ENCODE measurements at places on chromosomes 12 and 14.

DNA sequence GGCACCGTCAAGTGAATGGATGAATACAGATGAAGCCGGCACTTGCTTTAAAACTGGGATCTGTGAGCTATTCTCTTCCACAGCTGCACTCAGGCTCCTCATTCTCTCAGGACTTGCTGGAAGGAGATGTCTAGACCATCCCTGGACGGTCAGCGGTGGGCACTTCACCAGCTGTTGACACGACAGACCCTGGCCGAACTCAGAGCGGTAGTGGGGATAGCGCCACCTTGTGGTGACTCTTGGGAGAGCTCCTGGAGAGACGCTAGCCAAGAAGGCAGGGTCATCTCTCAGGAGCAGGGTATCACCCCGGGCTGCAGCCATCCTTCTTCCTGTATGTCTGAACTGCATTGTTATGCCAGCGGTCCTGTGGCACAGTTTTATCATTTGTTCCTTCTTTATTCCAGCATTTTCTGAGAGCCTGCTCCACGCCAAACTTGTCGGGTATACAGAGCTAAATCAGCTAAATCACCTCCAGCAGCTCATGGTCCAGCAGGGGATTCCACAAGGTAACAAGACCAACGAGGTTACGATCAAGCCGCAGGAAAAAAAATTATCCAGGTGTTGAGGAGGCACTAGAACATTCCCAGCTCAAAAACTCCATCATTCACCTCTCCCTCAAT, 10.0 kb downstream of the WNT1 start:
- peak; percentile 54 for DNase-seq

DNA sequence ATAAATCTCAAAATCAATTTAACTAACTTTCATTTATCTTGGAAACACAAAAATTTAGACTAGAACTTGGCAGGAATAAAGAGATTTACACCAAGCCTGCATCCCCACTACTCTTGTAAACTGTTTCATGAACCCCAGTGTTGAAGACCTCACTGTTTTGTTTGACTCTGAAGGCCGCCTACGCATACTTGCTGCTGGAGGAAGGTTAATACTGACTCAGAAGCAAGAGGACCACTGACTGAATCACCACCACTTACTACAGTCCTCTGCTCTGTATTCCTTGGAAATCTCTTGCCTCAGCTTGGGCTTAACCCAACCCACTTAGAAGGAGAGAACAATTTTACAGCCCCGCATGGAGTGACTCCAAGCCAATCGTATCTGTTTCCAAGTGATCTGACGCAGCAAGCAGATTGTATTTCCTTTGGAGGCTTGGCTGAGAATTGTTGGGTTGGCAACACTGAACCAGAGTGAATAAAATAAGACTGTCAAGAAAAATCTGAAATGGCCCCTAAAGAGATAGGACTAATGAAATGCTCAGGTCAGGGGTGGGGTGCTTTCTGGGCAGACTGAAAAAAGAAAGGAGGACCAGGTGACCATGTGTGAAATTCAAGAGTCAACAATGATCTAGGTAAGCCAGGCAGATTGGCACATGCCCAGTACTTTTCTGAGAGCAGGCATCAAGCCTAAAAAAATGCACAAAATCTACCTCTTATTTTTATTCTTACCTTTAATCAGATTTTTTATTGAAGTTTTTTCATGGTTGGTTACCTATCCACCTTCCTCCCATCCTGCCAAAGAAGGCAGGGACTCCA, 248.6 kb downstream of the ZFP36L1 start:
- no peak for DNase-seq

- DNase-seq, result no peak
Measured at GRCh38 chr12:126974779-126975178, 1292.2 kb upstream of the TMEM132C start.

DNA sequence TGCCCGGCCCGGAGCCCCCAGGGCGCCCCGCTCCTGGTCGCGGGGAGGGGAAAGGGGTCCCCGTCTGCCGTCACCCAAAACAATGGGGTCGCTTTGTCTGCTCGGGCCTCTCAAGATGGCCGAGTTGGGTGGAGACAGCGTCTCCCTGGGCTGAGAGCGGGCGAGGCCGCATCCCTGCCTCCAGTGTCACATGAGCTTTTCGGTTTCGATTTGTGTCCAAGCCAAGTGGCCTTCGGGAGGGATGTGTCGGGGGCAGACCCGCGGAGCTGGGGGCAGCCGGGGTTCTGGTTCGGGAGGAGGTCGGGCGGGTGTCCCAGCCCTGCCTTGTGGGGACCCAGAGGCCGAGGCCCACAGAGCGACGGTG, 790 bp downstream of the DYNC1H1 start:
- peak; percentile 35 for DNase-seq

DNA sequence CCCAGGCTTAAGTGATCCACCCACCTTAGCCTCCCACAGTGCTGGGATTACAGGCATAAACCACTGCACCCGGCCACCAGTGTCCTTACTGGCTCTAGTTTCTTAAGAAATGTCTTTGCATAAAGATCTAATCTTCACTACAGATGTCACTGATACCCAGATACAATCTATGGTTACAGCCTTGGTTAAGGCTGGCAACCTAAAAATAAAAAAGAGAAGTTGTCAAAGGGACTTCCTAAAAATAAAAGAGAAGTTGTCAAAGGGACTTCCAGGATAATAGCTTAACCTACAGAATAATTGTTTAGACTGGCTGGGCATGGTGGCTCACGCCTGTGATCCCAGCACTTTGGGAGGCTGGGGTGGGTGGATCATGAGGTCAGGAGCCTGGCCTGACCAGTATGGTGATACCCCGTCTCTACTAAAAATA, 27.6 kb downstream of the ETFBKMT start:
- no peak for DNase-seq

GRCh38 chr14:73616831-73617230, 4.5 kb downstream of the ACOT6 start:
- DNase-seq, result no peak

GRCh38 chr12:118107011-118107410, 3.2 kb upstream of the VSIG10 start:
- no peak for DNase-seq

GRCh38 chr14:21024585-21025370, at the start of gene NDRG2:
NDRG2 (minus strand) TSS chr14:21025061; CDS start chr14:21023315, 1,746 bp downstream.
- DNase-seq, result peak; percentile 53

GRCh38 chr12:132886529-132887477, 602 bp downstream of the CHFR start:
- no peak for DNase-seq

DNA sequence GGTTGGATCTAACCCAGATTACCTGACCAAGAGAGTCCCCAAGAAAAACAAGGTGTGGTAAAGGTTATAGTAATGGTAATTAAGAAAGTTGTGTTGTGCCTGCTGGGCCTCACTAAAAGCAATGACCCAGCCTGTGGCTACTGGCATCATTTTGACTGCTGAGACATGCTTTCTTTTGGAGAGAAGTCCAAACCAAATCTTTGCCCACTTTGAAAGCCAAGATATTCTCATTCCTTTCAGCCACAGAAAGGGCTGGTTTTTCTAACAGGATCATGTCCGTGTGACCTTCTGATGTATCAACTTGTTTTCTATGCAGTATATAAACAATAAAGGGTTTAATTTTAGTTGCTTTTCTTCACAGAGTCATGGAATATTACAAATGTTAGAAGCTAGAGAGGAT, 388.6 kb downstream of the RAD51B start:
- no peak for DNase-seq

GRCh38 chr12:31906557-31907301, 52.5 kb upstream of the RESF1 start:
- no peak for DNase-seq

GRCh38 chr12:80187660-80188090, 88.3 kb downstream of the OTOGL start:
- DNase-seq, result no peak

GRCh38 chr12:102694903-102695302, 214.5 kb upstream of the IGF1 start:
- no peak for DNase-seq

GRCh38 chr12:51028126-51028812, 2.1 kb upstream of the SLC11A2 start:
- no peak for DNase-seq

- no peak for DNase-seq
Measured at GRCh38 chr12:49705479-49706134, 1.6 kb downstream of the FMNL3 start.

DNA sequence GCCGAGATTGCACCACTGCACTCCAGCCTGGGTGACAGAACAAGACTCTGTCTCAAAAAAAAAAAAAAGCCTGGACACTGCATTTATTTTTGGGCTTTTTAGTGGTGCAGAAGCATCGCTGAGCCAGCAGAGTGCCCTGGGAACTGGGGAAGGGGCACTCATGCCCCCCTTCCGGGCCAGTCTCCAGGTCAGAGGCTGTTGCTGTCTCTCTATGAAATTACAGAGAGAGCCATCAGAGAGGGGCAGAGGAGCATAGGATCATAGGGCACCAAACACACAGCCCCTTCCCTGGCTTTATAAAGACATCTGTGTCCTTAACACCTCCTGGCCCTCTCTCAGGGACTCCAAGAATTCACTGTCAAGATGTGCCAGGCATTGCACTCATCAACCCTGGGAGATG, 195.8 kb downstream of the CALM1 start:
- no peak for DNase-seq

Data from stimulated activated CD4-positive, alpha-beta T cell treated with anti-CD3 and anti-CD28 coated beads, Interleukin-15, amount 100 ng/mL, for 1 hour (primary cell).